ENCODE measurements at places on chromosomes 2 and 18. TPM values are rescaled to one million over a fixed set of nuclear protein-coding genes. Genes with fewer than 3 reads are reported as not detected.

The ARHGAP28 gene
- total RNA-seq, result 23.9 TPM

The PROKR1 gene
- not detected for total RNA-seq

The CYBRD1 gene
- 338 TPM for total RNA-seq

The GRHL1 gene
- total RNA-seq, result 0.29 TPM

The TBR1 gene
- not detected for total RNA-seq

The ZNF532 gene
- total RNA-seq, result 51.6 TPM

The KCNG2 gene
- total RNA-seq, result not detected

The BOK gene
- 41.3 TPM for total RNA-seq

The EVX2 gene
- total RNA-seq, result under 0.01 TPM

The ITGB6 gene
- under 0.01 TPM for total RNA-seq

The SCYGR2 gene
- not detected for total RNA-seq

DNA sequence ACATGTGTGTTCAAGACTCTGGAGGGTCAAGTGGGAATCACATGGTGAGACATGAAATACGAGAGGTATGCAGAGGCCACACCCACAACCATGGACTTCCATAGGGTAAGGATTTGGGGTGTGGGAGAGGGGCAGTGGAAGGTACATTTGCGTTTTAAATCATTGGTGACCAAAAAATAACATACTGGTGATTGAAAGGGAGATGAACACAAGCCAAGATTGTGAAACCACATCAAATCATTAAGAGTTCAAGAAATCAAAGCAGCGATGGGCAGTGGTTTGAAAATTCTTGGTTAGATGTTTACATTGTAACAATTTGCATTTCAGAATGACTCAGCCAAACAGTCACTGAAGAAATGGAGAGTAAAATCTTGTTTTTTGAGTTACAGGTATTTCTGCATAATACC is 1.9 kb upstream of the CABYR start:
- H3K4me1 ChIP-seq, result peaks cover 10% of the 10 kb centered on the region
- no peak for DNase-seq
- H3K27ac ChIP-seq, result no peak overlapping the region
- H3K4me3 ChIP-seq, result no peak overlapping the region
- H3K27me3 ChIP-seq, result no peaks in the 10 kb centered on the region
- H3K36me3 ChIP-seq, result peaks cover 14% of the 10 kb centered on the region

GRCh38 chr2:25514043-25514637 is 159.2 kb downstream of the DTNB start:
- no peak overlapping the region for H3K4me3 ChIP-seq
- no peak for DNase-seq
- H3K4me1 ChIP-seq, result peaks cover 7% of the 10 kb centered on the region
- no peaks in the 10 kb centered on the region for H3K36me3 ChIP-seq

- no peaks in the 10 kb centered on the region for H3K4me1 ChIP-seq
- no peaks in the 10 kb centered on the region for H3K36me3 ChIP-seq
Observed at GRCh38 chr2:16509042-16509441, 156.6 kb downstream of the CYRIA start.

GRCh38 chr2:109128616-109129355 is at the start of gene SH3RF3:
Gene SH3RF3 (plus strand): TSS chr2:109129205.
- peak within 1 kb of the TSS; percentile 85 for H3K4me3 ChIP-seq
- H3K4me1 ChIP-seq, result peaks cover 42% of the 10 kb centered on the region
- peak within 1 kb of the TSS; percentile 78 for H3K27ac ChIP-seq
- peak; percentile 93 for DNase-seq
- no peaks in the 10 kb centered on the region for H3K27me3 ChIP-seq

GRCh38 chr2:173386738-173387065 is 32.0 kb downstream of the CDCA7 start:
- peaks cover 4% of the 10 kb centered on the region for H3K27me3 ChIP-seq
- no peak overlapping the region for H3K4me3 ChIP-seq
- DNase-seq, result no peak
- H3K27ac ChIP-seq, result no peak overlapping the region

DNA sequence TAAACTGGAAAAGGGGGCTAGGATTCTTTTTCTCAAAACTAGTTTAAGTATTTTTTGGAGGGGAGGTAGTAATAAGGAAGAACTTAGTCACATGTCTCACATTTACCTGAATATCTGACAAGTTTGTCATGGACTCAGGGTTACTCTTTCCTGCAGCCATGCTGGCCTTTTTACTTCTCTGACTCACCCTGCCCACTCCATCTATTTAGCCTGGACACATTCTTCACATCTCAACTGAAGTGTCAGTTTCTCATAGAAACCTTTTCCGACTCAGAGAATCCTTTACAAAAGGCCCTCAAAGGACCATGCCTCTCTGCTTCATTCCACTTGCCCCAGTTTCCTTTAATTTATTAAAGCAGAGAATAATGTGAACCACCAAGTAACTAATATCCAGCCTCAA is 42.6 kb downstream of the SCN7A start:
- peak; percentile 3 for DNase-seq
- H3K27me3 ChIP-seq, result no peaks in the 10 kb centered on the region
- no peaks in the 10 kb centered on the region for H3K36me3 ChIP-seq

GRCh38 chr2:120239488-120240287 is 13.0 kb upstream of the RALB start:
- H3K27me3 ChIP-seq, result no peaks in the 10 kb centered on the region
- DNase-seq, result peak; percentile 98
- H3K4me1 ChIP-seq, result peaks cover 34% of the 10 kb centered on the region
- peak overlapping the region; percentile 78 for H3K27ac ChIP-seq
- H3K36me3 ChIP-seq, result no peaks in the 10 kb centered on the region

DNA sequence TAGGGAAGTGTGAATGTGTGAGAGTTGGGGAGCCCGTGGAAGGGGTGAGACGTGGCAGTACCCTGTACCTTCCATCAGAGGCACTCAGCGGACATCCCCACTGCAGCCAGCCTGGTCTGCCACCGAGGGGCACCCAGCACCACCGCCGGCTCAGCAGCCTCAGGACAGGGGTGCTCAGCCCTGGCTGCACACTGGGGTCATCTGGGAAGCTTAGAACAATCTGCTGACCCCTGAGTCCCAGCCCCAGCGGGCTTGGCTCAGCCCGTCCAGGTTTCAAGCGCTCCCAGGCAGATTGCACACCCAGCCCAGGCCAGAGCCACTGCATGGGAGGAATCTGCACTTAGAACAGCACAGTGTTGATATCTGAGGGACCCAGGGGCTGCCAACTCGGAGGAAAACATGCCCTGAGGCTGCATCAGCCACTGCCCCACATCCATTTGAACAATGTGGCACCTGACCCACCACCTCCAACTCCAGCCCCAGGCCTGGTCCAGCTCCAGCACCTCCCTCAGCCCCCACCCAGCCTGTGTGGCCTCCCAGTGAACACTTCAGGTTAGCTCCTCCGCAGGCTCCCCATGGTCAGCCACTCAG is 147.1 kb upstream of the OTOS start:
- no peaks in the 10 kb centered on the region for H3K36me3 ChIP-seq
- peaks cover 8% of the 10 kb centered on the region for H3K27me3 ChIP-seq
- no peak overlapping the region for H3K27ac ChIP-seq
- no peaks in the 10 kb centered on the region for H3K4me1 ChIP-seq

DNA sequence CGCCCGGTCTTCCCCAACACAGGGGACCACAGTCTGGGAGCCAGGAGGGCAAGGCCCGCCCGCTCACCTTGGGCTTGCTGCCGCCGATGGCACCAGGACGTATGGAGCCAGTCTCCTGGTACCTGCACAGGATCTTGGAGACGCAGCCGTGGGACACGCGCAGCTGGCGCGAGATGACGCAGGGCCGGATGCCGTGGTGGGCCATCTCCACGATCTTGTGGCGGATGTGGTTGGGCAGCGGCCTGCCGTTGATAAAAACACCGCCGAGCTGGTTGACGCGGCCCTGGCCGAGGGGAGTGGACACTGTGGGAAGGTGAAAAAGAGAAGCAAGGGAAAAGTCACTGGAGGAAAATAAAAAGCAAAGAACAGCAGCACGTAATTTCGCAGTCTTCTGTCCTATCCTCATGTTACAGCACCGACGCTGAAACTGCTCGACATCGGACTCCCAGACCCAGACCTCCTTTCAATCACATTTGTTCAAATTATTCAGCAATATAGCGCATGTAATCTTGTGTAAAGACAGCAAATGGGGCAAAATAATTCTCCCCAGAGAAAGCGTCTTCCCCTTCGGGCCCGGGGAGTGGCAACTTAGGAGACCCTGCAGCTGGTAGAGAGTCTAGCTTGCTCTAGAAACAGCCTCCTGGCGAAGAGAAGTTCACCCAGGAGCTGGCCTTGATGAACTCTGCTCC is 1.7 kb downstream of the PAX3 start:
- peaks cover 3% of the 10 kb centered on the region for H3K4me1 ChIP-seq
- no peak overlapping the region for H3K4me3 ChIP-seq
- no peaks in the 10 kb centered on the region for H3K36me3 ChIP-seq
- DNase-seq, result no peak

DNA sequence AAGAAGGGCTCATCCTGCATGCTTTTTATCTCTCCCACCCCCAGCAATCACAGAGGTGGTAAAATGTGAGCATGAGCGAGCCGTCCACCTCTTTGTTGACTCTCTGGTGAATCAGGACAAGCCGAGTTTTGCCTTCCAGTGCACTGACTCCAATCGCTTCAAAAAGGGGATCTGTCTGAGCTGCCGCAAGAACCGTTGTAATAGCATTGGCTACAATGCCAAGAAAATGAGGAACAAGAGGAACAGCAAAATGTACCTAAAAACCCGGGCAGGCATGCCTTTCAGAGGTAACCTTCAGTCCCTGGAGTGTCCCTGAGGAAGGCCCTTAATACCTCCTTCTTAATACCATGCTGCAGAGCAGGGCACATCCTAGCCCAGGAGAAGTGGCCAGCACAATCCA is 19.5 kb downstream of the LIPG start:
- H3K27ac ChIP-seq, result no peak overlapping the region
- no peak overlapping the region for H3K4me3 ChIP-seq
- H3K27me3 ChIP-seq, result no peaks in the 10 kb centered on the region
- H3K36me3 ChIP-seq, result no peaks in the 10 kb centered on the region

GRCh38 chr2:64338108-64338507 is 115.9 kb upstream of the LGALSL start:
- no peak overlapping the region for H3K4me3 ChIP-seq
- no peaks in the 10 kb centered on the region for H3K36me3 ChIP-seq
- no peak overlapping the region for H3K27ac ChIP-seq

DNA sequence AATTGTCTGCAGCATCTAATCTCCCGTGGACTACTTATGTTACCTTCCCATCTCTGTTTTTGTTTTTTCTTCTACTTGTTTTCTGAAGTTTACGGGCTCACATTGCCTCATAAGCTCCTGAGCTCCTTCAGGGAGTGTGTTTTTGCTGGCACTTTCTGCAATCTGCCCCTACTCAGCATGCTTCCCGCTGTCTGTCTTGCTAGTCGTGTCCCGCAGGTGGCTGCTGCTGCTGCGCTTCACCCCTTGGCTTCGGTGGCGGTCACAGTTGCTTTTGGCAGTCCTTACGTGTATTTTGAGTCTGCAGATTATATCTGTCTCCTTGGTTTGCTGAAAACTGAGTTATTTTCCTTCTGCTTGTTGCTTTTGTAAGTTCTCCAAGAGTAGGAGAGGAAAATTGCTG is 37.3 kb downstream of the FER1L5 start:
- H3K27ac ChIP-seq, result no peak overlapping the region
- DNase-seq, result peak; percentile 81
- no peaks in the 10 kb centered on the region for H3K36me3 ChIP-seq
- peaks cover 6% of the 10 kb centered on the region for H3K27me3 ChIP-seq
- H3K4me3 ChIP-seq, result peak overlapping the region; percentile 14
- H3K4me1 ChIP-seq, result peaks cover 2% of the 10 kb centered on the region

DNA sequence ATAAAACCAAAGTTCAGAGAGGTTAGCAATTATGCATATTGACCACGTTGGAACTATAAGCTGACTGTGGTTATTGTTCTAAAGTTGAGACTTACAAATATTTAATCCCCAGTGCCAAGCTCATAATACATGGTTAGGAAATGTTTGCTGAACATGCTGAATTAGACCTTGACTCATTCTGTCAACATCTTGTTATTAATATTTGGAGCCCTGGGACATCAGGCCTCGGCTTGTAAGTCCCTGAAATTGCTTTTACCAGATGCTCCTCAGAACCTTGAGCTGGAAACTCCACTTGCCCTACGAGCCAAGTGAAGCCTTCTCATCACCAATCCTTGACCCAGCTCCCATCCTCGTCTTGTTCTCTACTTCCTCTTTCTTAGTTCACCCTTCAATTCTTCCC is 21.2 kb downstream of the DYNAP start:
- no peaks in the 10 kb centered on the region for H3K4me1 ChIP-seq
- H3K36me3 ChIP-seq, result no peaks in the 10 kb centered on the region
- peaks cover 3% of the 10 kb centered on the region for H3K27me3 ChIP-seq
- DNase-seq, result no peak
